ENCODE measurements at places on chromosomes 1 and 21.

DNA sequence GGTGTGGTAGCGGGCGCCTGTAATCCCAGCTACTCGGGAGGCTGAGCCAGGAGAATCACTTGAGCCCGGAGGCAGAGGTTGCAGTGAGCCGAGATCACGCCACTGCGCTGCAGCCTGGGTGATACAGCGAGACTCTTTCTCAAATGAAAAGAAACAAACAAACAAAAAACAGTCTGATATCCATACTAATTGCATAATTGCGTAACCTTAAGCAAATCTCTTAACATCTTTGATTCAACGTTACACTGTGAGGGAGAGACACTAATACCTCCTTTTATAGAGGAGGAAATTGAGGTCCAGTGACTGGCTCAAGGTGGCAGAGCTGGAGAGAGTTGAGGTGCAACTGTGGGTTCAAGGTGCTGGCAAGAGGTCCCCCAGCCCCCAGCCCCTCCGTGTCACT lies 12.6 kb upstream of the COX20 start:
- no peak for DNase-seq

DNA sequence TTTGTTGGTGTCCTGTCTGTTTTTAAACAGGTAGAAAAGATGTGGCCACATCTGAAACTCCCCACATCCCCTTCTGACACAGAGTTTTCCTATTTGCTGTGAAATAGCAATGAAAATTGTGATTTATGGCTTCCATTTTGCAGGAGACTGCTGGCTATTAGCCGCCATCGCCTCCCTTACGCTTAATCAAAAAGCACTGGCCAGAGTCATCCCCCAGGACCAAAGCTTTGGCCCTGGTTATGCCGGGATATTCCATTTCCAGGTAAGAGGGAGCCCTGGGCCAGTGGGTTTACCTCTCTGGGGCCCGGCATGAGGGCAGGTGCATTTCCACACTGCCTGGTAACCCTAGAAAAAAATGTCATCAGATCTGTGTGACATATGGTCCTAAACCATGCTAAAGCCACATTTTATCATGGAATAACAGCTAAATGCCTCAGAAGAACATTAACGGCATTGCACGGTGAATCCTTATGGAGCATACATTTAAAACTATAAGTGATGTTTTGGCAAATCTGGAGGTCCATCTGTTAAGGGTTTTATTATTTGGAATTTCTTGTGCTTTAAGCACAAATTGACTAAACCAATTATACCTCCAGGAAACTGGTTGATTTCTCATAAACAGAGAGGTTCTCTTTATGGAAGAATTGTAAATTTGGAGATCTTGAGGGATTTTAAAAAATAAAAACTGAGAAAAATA lies 12.3 kb downstream of the CAPN9 start:
- DNase-seq: no peak

- no peak for DNase-seq
Measured at GRCh38 chr1:201329801-201330200, 46.5 kb downstream of the PKP1 start.

GRCh38 chr1:183810121-183810520 lies 5.2 kb downstream of the RGL1 start:
- DNase-seq: no peak

DNA sequence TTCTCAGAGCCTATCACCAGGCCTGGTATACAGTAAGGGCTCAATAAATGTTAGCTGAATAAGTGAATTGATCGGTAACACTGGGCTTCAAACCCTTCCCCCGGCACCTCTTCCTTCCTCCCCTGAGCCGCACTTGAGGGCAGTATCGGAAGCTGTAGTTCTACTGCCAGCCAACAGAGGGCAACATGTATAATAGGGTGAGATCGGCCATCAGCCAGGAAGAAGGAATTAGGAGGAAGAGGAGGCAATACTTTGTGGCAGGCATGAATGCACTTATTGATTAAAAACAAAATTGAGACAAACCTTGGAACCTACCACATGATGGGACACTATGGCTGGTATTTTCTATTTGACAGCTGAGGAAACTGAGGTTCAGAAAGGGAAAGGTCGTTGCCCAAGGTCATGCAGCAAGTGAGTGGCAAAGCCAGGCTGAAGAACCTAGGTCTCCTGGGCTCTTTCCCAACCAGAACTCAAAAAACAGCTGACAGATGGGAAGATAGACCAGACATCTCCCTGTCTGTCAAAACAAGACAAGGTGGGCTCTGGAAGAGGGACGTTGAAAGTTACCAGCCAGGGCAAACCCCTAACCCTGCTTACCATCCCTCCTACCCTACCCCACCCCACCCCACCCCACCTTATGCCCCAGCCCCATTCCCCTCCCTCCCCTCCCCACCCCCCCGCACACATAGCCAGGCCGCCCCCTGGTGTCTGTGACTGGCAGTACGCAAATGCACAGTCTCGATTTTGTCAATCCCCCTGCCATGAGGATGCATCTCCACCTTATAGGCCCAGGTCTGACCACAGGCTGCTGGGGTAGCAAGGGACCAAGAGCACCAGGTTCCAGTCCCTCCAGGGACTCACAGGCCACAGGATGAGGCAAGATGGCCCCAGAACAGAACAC lies 107.3 kb upstream of the RUNX3 start:
- DNase-seq: peak; percentile 79

DNA sequence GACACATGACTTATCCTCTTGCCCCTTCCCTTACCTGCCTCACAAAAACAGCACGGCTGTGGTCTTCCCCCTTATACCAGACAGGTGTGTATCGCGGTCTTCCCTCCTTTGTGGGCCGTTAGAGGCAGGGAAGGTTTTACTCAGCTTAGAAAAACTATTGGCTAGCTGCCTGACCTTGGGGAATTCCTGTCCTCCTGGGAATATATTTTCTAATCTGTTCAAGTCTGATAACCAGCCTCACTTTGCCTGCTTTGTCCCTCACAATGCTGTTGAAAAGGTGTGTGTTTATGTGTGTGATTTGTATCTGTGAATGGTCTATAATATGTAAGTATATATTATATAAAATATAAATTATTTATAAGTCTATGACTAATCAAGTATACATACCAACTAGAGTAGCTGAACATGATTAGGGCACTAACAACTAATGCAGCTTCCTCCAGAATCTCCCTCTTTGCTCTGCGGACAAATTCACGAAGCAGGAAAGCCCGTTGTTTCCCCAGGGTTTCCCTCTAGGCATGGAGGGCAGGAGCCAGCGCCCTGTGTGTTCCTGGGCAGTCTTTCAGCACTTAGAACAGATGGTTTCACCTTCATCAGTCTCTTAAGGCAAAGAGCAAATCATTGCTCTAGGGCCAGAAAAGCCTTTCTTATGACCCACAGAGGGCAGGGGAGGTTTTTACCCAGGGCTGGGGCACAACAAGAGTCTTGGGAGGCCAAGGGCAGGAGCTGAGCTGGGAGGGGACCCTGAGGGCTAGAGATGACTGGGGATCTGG lies 25.6 kb downstream of the SLC26A9 start:
- DNase-seq: no peak

- no peak for DNase-seq
Measured at GRCh38 chr21:31394309-31394708, 50.2 kb upstream of the TIAM1 start.

- DNase-seq: no peak
Measured at GRCh38 chr1:113192242-113192641, 119.2 kb downstream of the LRIG2 start.

DNA sequence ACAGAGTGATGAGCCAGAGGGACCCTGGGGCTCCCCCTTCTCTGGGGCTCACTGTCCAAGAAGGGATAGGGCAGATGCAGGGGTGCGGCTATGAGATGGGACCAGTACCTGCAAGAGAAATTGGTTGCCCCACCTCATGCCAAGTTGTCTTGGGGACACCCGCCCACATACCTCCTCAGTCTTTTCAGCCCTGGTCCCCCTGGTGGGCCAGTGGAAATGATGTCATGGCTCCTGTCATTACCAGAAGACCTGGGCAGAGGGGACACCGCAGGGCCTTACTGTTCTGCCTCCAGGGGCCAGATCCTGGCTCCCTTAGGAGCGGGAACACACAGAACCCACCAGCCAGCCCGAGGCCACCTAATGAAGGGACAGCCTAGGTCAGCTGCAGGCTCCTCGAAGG lies 63.2 kb downstream of the CDK18 start:
- no peak for DNase-seq

DNA sequence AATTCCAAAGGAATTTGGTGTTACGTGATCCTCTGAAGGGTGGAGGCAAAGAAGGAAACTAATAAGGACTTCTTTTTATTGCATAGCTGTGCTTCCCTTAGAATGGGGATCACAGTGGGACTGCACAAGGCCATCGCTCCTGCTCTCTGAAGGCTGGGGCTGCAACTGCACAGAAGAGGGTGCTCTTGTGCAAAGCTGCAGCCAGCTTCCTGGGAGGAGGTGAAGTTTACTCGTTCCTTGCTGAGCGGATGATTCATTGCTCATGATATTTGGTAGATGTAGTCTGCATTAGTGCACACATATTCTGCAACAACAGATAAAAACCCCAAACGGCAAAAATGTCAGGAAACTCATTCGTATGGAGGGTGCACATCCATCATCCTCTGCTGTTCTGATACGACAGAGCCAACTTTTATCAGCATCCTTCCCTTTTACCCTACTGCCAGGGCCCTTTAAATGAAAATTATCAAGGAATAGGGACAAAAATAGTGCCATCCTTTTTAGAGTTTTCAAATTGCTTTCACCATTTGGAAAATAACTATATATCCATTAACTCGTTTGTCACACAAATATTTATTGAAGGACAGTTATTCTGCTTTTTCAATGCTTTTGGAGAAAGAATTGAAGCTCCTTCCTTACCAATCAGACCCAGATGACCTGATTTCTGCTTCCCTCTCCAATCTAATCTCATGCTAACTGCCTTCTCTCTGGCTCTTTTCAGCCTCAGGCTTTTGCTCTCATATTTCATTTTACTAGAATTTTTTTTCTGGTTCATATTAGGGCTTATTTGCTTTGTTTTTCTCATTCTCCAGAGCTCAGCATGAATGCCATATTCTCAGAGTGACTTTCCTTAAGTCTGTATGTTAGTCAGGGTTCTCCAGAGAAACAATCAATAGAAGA lies 263.6 kb downstream of the DUSP10 start:
- peak; percentile 58 for DNase-seq

GRCh38 chr1:174358344-174358743 lies 89.4 kb upstream of the GPR52 start:
- DNase-seq: no peak

Measured in CD4-positive, alpha-beta T cell treated with Interleukin-17A for 1 hour (primary cell).